Endodermal cell (in vitro differentiated cells): ENCODE measurements at places on chromosomes 5 and 9. TPM values are rescaled to one million over a fixed set of nuclear protein-coding genes. Genes with fewer than 3 reads are reported as not detected.

GRCh38 chr5:59130431-59130830, 547.6 kb downstream of the RAB3C start:
- no peak for DNase-seq

- DNase-seq = no peak
These were observed 28.9 kb downstream of the CCDC187 start for GRCh38 chr9:136274786-136275654.

DNA sequence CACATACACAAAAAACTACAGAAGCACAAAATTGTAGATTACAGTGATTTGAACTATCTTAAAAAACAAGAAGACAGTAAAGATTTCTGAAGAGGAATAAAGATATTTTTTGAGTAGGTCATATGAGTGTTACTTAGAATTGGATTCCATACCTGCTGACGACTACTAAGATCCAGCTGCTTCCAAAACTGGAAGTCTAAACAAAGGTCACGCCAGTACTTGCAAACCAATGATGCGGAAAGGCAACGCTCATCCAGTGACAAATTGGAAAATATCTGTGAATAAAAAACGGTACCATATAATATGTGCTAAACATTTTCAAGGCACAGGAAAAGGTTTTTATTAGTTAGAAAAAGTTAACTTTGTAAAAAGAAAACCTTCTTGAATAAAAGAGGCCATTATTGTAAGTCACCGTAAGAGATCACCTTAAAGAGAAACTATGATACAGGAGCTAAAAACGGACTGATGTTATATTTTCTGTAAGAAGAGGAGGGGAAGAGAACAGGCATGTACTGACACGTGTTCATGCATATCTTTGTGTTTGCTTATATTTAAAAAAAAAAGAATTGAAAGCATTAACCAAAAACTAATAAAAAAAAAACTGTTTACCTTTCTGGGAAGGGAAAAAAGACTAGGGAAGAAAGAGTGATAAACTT, 14.1 kb downstream of the FBXL17 start:
- DNase-seq = no peak

DNA sequence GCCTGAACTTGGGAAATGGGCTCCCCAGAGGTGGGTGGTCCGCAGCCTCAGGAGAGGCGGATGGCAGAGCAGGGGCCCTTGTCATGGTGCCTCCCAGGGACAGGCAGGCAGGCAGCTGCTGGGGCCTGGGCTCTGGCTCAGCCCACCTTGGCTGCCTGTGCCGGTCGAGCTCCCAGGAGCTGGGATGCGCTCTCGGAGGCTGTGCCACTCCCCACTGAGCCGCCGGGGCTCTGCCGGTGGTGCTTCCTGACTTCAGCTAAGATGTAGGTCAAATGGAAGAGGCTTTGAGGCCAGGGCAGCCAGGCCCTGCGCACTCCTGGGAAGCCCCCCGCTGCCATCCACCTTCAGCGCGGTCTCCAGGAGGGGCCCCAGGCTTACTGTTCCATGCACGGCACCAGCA, 41.0 kb downstream of the KCNT1 start:
- no peak for DNase-seq

The SURF4 gene
- total RNA-seq = 171 to 187 TPM (median 182 TPM) in 3 replicates

GRCh38 chr5:37892586-37892985, 52.7 kb upstream of the GDNF start:
- DNase-seq = no peak

DNA sequence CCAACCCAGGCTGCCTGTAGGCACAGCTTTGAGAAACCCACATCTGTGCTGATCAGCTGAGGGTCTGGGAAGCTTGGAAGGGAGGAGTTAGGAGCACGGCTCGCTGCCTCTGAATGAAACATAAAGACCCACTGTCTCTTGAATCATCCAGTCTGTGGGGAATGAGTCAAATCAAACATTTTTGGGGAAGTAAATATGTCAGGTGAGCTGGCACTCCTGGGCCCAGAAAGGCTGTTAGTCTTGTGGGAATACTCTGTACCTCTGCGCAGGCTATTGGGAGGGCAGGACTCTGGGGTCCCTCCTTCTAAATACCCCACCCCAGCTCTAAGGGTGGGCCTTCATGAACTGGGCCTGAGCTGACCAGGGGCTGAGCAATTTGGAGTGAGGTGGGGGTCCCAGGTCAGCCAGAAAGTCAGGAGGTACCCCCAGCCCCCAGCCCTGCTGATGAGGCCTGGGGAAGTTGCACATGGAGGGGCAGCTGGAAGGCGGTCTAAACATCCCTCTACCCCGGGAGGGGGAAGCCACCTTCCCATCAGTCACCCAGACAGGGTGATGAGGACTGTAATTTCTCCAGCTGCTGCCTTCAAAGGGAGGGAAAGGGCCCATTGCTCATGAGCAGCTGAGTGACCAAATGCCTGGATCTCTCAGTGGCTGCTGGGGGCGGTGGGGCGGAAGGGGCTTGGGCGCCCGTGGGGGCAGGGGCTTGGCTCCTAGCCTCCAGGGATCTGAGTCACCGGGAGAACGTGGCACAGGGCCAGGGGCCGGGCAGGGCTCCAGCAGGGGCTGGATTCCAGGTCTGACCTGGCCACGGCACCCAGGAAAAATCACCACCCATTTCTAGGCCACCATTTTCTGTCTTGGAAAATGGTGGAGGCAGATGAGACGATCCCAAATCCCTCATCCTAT, 10.8 kb downstream of the FIBCD1 start:
- DNase-seq = no peak
